ENCODE measurements at places on chromosomes 2 and 18. TPM values are rescaled to one million over a fixed set of nuclear protein-coding genes. Genes with fewer than 3 reads are reported as not detected.

DNA sequence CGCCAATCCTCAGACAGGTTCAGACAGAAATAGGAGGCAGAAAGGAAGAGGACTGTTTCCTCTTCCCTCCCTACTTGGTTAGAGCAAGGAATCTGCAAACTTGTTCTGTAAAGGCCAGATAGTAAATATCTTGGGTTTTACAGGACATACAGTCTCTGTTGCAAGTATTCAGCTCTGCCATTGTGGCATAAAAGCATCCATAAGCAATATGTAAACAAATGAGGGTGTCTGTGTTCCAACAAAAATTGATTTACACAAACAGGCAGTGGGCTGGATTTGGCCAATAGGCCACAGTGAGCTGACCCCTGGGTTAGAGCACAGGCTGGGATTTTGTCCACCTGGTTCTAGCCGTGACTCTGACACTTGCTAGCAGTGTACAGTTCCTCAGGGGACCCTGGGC lies 89.4 kb downstream of the NRP2 start:
- DNase-seq, result no peak

GRCh38 chr2:53505826-53506225 lies 261.8 kb upstream of the CHAC2 start:
- DNase-seq, result no peak

DNA sequence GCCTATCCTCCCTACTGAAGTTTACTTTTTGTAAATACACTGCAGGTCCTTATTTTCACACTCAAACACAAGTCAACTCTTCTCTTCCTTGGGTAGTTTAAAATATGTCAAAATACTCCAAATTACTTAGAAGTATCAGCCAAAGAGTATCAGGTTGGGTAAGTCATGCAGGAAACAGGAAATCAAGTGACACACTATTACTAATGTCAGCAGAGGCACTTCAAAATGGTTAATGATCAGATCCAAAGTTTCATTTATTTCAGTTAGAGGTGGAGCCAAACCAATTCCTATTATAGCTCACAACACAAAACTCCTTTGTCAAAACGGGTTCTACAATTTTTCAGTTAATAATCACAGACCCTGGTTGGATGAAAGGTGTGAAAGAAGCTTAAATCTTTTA lies 54.2 kb downstream of the DLGAP1 start:
- DNase-seq, result no peak

DNA sequence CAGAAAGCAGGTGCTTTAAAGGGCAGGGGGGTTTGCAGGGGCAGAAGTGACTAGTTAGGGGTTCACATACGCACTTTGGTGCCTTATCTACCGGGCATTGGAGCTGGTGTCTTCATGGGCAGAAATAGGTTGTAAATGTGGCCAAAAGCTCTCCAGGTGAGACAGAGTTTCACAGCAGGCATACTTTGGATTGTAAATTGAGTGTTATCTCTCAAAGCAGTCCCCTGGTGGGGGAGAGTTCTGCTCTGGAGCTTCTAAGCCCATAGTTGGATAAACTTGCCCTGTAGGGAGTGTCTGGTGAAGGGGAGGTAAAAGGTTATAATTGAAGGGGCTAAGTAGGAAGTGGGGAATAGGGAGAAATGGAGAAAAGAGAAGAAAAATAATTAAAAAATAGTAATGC lies 43.1 kb downstream of the COL4A3 start:
- DNase-seq, result no peak

GRCh38 chr2:121872651-121873050 lies 117.2 kb downstream of the TSN start:
- no peak for DNase-seq

Gene CCDC85A
- total RNA-seq, result not detected

Gene AGBL5
- total RNA-seq, result 14.1 TPM
